Activated T-cell treated with anti-CD3 and anti-CD28 coated beads for 24 hours (primary cell): ENCODE measurements at places on chromosomes 16 and 17.

DNA sequence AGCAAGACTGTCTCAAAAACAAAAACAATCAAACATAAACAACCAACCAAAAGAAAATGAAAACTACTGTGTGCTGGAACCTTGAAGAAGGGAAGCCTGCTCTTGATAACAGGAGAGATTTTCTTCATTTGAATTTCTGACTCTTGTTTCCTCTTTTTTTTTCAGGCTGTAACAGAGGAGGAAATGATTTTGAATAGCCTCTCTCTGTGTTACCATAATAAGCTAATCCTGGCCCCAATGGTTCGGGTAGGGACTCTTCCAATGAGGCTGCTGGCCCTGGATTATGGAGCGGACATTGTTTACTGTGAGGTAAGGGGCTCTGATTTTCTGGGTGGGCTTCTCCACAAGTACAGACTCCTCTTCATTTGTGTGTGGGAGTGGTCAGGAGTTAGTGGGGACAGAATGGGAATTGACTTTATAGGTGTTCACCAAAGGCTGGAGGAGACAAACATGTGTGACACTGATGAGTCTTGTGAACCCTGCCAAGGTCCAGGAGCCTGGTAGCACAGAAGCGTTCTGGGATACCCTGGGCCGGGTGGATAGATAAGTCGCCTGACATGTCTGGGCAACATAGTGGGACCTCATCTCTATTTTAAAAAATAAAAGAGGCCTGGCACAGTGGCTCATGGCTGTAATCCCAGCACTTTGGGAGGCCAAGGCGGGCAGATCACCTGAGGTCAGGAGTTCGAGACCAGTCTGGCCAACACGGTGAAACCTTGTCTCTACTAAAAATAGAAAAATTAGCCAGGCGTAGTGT, 14.9 kb downstream of the DUS2 start:
- DNase-seq, result no peak

DNA sequence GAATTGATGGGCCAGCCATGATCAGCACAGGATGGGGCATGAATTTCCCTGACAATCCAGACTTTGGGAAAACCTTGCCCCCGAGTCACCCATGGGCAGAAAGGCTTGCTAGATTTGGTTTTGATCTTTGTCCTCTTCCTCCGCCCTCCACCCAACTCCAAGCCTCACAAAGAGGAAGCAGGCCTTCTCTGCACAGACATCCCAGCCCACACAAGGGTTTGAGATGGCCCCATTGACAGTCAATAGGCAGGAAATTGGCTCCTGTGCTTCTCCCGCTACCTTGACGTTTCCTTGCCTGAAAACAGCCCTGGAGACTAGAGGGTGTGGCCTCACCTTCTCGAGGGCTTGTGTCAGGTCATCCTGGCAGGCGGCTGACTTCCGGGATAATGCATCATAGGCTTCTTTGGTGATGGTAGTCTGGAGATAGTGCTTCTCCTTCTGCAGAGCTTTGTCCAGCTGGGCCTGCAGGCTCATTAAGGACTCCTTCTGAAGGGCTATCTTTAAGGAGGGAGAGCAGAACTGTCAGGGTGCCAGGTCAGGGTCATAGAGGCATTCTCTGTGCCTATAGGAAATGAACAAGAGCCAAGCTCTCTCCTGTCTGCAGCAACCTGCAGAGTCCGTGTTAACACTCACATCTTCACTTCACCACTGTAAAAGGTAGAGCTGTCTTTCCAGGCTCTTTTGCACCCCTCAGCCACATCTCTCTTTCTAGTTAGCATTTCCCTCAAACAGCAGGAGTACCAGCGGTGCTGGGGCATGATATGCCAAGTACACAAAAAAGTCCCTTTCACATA, 32.2 kb downstream of the DHX38 start:
- no peak for DNase-seq

DNA sequence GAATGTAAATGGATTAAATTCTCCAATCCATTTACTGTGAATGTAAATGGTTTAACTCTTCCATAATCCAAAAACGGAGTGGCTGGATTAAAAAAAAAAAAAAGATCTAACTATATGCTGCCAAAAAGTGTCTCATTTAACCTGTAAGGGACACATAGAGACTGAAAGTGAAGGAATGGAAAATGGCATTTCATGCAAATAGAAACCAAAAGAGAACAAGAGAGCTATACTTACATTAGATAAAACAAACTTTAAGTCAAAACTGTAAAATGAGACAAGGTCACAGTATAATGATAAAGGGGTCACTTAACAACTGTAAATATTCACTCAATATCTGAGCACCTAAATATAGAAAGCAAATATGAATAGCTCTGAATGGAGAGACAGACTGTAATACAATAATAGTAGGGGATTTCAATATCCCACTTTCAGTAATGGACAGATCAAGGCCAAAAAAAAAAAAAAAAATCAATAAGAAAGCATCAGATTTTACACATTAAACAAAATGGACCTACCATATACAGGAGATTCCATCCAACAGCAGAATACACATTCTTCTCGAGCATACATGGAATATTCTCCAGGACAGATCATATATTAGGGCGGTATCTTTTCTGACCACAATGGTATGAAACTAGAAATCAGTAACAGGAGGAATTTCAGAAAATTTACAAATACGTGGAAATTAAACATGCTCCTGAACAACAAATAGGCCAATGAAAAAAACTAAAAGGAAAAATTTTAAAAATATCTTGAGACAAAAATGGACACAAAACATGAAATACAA, 36.4 kb downstream of the CDR2 start:
- no peak for DNase-seq

DNA sequence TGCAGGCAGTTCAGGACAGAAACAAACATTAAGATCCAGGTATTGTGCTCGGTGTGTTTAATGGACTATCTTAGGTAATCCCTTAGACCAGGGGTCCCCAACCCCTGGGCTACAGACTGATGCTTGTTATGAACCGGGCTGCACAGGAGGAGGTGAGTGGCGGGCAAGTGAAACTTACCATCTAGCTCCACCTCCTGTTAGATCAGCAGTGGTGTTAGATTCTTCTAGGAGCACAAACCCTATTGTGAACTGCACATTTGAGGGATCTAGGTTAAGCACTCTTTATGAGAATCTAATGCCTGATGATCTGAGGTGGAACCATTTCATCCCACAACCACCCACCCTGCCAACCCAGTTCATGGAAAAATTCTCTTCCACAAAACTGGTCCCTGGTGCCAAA, 37.8 kb upstream of the ASIC2 start:
- DNase-seq, result no peak

- DNase-seq, result no peak
These were observed 108.0 kb downstream of the SKAP1 start for GRCh38 chr17:48322060-48322459.

GRCh38 chr16:52465711-52466267, 81.2 kb downstream of the TOX3 start:
- no peak for DNase-seq

DNA sequence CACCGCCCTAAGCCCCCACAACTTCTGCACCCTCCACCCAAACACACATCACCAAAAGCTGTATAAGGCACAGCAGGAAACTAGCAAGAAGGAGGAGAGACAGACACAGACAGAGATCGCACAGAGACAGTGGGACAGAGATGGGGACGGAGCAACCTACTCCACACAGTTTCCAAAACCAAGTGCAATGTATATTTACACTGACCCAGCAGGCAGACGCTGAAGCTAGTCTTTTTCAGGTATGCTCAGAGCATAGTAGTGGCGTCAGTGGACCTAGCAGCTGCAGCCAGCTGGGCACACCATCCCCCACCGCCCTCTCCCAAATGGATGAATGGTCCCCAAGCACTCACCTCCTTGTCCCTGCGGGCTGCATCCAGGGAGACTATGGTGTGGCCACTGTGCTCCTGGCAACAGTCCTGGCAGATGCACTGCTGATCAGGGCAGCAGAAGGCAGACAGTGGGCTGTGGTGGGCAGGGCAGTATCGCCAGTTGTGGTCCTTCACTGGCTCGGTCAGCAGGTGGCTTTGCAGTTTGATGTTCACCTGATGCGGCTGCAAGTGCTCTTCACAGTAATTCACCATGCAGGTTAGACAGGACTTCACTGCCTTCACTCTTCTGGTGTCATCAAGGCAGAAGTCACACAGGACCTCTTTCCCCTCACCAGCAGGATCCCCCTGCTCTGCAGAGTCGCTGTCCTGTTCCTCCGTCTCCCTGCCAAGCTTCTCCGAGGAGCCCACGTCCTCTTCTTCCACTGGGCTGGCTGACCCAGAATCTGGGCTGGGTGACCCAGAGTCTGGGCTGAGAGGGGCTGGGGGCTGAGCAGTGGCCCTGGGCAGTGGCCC, 31.5 kb upstream of the FBXW10B start:
- no peak for DNase-seq
